Effector memory CD8-positive, alpha-beta T cell (primary cell): ENCODE measurements at places on chromosomes 2 and 18.

DNA sequence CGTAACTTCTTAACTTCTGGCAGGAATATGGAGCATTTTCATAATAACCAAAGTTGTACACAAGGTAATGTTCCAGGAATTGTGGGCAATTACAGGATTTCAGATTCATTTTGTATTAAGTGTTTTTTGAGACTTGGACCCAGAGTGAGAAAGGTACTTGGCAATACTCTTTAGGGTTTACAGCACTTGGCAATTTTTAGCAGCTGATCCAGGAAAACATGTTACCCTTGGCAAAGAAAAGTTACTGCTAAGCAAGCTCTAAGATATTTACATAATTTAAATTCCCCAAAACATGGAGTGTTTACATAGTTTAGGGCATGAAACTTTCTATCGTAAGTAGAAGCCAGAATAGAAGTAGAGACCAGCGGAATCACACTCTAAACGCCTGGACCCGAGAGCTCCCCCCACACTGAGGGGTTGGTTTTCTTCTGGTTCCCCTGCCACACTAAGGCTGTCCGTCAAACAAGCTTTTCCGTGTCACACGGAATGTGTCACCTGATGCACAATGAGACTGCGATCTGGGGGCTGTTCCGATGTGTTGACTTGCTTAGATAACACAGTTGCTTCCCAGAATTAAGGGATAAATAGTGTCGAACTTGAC is 177.1 kb downstream of the PTGR3 start:
- H3K4me1 ChIP-seq: peaks cover 13% of the 10 kb centered on the region
- H3K36me3 ChIP-seq: peaks cover 3% of the 10 kb centered on the region
- H3K27me3 ChIP-seq: no peaks in the 10 kb centered on the region
- H3K4me3 ChIP-seq: no peak overlapping the region
- no peak for DNase-seq
- no peak overlapping the region for H3K27ac ChIP-seq

DNA sequence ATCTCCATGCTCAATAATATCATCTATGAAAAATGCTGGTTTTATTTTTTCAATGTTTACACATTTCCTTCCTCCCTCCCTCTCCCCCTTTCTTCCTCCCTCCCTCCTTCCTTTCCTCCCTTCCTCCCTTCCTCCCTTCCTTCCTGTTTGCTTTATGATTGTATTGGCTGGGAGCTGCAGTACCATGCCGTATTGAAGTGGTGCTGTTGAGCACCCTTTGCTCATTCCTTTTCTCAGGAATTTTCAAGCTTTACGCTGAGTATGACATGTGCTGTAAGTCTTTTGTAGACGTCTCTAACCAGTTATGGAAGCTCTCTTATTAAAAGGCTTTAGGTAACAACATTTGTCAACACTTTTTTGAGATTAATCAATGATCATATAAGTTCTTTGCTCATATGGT is 100.4 kb downstream of the SNTG2 start:
- H3K4me3 ChIP-seq: no peak overlapping the region
- H3K27ac ChIP-seq: no peak overlapping the region
- H3K27me3 ChIP-seq: peaks cover 54% of the 10 kb centered on the region

- H3K4me3 ChIP-seq: peak overlapping the region; percentile 91
- H3K36me3 ChIP-seq: peaks cover 44% of the 10 kb centered on the region
- H3K4me1 ChIP-seq: peaks cover 77% of the 10 kb centered on the region
- peak; percentile 20 for DNase-seq
These were observed 6.7 kb downstream of the TMBIM1 start for GRCh38 chr2:218285604-218286003.

GRCh38 chr2:134119117-134119712 is 134.7 kb upstream of the MGAT5 start:
- peak overlapping the region; percentile 93 for H3K27ac ChIP-seq
- DNase-seq: no peak
- H3K36me3 ChIP-seq: peaks cover 13% of the 10 kb centered on the region
- H3K4me1 ChIP-seq: peaks cover 39% of the 10 kb centered on the region

DNA sequence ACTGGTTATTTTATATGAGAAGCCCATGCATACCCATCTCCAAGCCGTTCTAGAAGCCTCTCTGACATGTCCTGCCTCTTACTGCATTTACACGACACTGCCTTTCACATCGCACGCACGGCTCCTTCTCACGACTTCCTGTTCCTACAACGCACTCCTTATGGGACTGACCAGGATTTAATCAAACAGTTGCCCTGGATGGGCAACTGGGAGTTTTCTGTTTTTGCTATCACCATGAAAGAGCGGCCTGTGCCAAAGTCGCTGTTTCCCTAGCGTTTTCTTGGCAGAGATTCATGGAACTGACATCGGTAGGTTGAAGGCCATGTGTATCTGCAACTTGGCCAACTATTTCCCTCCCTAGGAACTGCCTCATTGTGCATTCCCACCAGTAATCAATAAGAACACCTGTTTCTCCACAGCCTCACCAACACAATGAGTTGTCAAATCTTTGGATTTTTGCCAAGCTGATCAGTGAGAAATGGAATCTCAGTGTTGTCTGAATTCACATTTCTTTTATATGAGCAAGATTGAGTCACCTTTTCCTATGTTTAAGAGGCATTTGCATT is 97.2 kb upstream of the OTOS start:
- H3K27me3 ChIP-seq: no peaks in the 10 kb centered on the region
- no peak overlapping the region for H3K27ac ChIP-seq
- no peaks in the 10 kb centered on the region for H3K4me1 ChIP-seq
- H3K4me3 ChIP-seq: no peak overlapping the region
- H3K36me3 ChIP-seq: no peaks in the 10 kb centered on the region

DNA sequence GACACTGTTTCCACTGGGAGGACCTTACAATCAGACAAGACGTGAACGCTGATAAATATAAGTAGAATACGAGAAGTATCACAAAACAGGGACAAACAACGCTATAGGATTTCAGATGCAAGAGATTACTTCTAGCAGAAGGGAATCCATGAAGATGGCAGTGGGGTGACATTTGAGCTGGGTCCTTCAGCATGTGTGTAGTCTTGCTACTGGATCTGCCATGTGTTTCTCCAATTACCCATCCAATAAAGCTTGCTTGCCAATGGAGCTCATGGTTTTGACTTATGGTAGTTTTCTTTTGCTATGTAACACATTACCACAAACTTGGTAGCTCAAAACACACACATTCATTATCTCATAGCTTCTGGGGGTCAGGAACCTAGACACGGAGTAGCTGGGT is 32.8 kb upstream of the LGALSL start:
- no peaks in the 10 kb centered on the region for H3K4me1 ChIP-seq
- no peak for DNase-seq
- H3K27ac ChIP-seq: no peak overlapping the region
- H3K4me3 ChIP-seq: no peak overlapping the region

DNA sequence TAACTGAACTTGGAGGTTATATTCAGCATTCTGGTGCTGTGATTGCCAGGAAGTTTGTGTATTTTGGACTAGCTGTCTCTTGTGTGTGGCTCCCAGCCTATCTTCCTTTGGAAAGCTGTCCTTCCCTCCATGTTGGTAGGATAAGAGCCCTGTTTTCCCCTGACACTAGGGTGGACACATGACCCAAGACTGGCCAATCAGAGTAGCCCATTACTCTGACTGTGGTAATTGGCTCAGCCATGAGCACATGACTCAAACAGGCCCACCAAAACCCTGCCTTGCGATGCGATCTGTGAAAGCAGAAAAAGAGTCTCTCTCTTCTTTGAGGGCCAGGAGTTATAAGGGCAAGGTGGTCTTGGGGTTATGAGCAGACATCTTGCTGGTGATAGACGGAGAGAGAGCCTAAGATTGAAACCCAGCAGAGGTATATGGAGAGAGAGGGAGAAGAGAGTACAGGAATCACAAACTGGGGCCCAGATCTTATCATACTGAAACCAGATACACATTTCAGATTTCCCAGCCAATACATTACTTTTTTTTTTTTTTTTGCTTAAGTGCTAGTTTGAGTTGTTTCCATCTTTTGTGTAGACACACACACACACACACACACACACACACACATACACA is 45.3 kb upstream of the SERPINE2 start:
- no peak overlapping the region for H3K27ac ChIP-seq
- H3K27me3 ChIP-seq: peaks cover 16% of the 10 kb centered on the region
- H3K4me1 ChIP-seq: peaks cover 2% of the 10 kb centered on the region
- no peak for DNase-seq

DNA sequence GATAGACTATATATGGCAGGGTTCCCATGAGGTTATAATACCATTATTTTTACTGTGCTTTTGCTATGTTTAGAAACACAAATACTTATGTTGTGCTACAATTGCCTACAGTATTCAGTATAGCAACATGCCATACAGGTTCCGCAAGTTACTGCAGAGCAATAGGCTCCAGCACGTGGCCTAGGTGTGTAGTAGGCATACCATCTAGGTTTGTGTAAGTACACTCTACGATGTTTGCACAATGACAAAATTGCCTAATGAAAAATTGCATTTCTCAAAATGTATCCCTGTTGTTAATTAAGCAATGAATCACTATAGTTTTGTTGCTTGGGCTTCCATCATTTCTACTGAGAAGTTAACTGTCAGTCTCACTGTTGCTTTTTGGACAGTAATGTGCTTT is 9.8 kb downstream of the CD302 start:
- no peak overlapping the region for H3K4me3 ChIP-seq
- H3K27me3 ChIP-seq: no peaks in the 10 kb centered on the region
- peaks cover 3% of the 10 kb centered on the region for H3K36me3 ChIP-seq
- DNase-seq: no peak
- H3K4me1 ChIP-seq: no peaks in the 10 kb centered on the region
- H3K27ac ChIP-seq: no peak overlapping the region

GRCh38 chr2:217079165-217079564 is 219.3 kb upstream of the TNP1 start:
- no peak overlapping the region for H3K4me3 ChIP-seq
- no peaks in the 10 kb centered on the region for H3K36me3 ChIP-seq
- no peaks in the 10 kb centered on the region for H3K4me1 ChIP-seq
- no peak for DNase-seq
- H3K27ac ChIP-seq: no peak overlapping the region
- H3K27me3 ChIP-seq: no peaks in the 10 kb centered on the region

DNA sequence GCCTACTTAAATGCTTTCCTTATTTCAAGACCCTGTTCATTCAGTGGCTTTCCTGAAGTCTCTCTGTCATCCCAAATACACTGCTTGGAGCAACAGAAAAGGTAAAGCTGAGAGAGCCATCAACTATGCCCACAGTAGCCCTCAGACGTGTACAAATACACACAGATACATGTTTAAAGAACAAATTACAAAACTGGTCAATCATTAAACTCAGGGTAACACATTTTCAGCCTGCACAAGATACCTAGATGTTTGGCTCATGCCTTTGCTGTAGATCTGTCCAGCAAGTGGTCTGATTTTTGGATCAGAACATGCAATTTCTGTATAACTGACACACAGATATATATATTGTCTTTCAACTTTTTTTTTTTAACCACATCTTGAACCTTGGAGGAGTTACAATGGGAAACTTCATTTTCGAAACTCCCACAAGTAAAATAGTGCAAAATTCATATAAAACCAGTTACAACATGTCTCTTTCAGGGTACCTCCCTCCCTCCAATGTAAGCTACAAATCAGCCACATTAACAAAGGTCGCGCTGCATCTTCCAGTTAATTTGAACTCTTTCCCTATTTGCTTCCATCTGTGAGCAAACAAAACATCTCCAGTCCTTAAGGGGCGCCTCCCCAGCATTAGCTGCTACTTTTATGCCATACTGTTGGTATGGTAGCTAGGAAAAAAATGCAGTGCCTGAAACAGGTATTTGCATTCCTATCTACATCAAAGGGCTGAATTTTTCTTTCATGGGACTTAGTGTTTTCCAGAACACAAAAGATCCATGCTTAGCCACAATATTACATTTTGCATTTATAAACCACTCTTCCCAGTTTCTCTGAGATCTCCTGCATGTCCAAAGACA is 311.9 kb downstream of the NRXN1 start:
- no peaks in the 10 kb centered on the region for H3K4me1 ChIP-seq
- H3K36me3 ChIP-seq: no peaks in the 10 kb centered on the region
- no peak overlapping the region for H3K27ac ChIP-seq
- no peaks in the 10 kb centered on the region for H3K27me3 ChIP-seq
- no peak overlapping the region for H3K4me3 ChIP-seq

GRCh38 chr2:858646-859045 is 92.0 kb upstream of the SNTG2 start:
- H3K4me3 ChIP-seq: no peak overlapping the region
- DNase-seq: no peak
- H3K27ac ChIP-seq: no peak overlapping the region
- H3K4me1 ChIP-seq: peaks cover 7% of the 10 kb centered on the region

DNA sequence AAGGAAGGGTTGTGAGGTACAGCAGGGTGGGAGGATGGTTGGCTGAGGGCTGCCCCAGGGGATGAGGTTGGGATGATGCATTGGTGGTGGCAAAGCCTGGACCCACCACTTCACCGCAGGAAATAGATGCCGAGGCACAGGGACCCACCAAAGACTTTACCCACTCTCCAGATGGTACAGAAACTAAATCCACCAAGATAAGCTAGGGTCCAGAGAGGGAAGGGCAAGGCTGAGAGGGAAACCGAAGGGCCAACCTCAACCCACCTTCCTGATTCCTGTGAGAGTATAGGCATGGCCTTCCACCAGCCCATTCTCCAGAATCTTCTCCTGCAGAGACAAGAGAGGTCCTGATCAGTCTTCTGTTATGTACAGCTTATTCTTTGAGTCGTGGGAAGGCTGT is 18.1 kb downstream of the CAPN14 start:
- H3K27me3 ChIP-seq: no peaks in the 10 kb centered on the region
- no peak overlapping the region for H3K4me3 ChIP-seq
- no peaks in the 10 kb centered on the region for H3K36me3 ChIP-seq
- no peak for DNase-seq
- H3K4me1 ChIP-seq: no peaks in the 10 kb centered on the region

DNA sequence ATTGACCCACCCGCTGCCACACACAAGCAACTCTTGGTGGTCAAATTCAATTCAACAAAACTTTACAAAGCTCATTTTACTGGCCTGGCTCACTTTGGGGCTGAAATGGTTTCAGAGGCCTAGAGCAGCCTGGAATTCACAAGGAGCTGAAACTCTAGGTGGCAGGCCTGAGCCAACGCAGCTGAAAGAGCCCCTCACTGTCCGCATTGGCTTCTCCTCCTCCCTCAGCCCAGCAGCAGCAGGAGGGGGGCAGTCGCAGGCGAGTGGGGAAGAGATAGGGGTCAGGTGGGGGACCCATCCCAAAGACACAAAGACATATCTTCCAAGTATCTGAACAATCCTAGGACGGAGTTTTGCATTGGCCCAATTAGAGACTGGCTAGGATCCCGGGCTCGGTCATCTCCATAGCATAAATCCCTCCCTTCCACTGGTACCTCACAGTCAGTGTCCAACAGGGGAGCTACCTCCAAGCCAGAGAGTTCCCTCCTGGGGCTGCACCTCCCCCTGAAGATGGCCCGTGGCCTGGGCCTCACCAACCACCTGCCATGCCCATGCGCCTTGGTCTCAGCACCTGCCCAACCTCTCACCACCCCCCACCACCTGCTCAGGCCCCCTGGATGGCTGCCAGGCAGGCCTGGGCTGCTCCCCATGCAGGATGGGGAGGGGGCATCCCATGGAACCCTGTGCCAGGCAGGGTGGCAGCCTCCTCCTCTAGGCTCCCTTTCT is 113.4 kb downstream of the ZBTB7C start:
- H3K27ac ChIP-seq: no peak overlapping the region
- peaks cover 5% of the 10 kb centered on the region for H3K4me1 ChIP-seq
- H3K4me3 ChIP-seq: no peak overlapping the region
- DNase-seq: no peak
- no peaks in the 10 kb centered on the region for H3K36me3 ChIP-seq
